HEK293T (cell line): ENCODE measurements at places on chromosomes 2 and 18.

DNA sequence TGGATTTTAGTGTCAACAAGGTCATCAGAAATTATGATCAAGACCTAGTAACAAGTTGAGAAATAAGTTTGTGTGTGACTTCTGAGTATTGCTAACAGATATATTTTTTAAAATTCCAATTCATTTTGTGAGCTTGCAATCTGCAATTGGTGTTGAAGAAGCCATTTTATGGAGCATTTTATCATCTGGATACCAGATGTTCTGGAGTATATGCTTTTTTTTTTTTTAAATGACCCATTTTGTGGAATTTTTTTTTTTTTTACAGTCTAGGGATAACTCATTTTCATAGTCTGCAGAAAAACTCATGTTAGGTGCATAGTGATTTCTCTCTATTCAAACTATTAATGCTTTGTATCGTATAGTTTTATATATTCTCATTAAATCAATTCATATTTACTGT is 12.6 kb downstream of the QPCT start:
- no peak for DNase-seq

DNA sequence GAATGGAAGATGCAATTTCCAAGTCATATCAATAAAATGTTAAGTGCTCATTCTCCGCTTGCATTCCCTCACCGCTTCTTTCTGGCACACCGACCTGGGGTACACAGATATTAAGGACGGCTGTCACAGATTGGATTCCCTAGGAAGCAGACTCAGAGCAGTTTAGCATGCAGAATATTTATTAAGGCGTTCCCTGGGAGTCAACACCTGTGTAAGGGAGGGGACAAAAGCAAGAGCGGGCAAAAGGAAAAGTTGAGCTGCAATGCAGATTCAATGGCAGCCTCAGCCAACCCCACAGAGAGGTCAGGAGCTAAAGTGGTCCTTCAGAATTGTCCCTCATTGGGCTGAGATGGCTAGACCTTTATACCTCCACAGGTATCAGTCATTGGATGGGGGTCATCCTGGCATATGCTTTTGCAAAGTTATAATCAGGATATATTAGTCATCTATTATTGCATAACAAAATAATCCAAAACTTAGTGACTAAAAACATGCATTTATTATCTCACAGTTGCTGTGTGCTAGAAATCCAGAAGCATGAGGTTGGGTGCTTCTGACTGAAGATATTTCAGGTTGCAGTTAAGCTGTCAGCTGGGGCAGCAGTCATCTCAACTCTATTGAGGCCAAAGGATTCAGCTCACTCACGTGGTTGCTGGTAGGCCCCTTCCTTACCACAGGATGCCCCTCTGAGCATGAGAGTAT is 27.0 kb upstream of the INO80D start:
- no peak for DNase-seq

DNA sequence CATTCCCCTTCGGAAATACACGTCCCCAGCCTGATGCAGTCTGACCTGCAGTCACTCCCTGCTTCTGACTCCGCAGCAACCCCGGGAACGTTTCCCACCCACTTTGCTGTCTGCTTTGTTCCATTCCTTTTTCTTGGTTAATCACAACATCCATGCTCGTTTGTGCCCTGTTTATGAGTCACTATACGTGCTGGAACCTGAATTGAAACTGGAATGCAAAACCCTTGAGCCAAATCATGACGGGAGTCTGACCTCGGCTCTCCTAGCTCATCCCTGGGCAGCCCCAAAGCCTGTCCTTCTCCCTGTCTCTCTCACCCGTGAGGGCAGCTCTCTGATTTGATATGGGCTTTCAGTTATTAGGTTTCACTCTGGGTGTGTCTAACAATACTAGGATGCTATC is 57.1 kb upstream of the RNF152 start:
- DNase-seq = no peak

GRCh38 chr2:70553584-70554337 is at the start of gene TGFA:
Gene TGFA (minus strand): TSS chr2:70553826. CDS start chr2:70553767, 59 bp downstream.
- DNase-seq = peak; percentile 83

DNA sequence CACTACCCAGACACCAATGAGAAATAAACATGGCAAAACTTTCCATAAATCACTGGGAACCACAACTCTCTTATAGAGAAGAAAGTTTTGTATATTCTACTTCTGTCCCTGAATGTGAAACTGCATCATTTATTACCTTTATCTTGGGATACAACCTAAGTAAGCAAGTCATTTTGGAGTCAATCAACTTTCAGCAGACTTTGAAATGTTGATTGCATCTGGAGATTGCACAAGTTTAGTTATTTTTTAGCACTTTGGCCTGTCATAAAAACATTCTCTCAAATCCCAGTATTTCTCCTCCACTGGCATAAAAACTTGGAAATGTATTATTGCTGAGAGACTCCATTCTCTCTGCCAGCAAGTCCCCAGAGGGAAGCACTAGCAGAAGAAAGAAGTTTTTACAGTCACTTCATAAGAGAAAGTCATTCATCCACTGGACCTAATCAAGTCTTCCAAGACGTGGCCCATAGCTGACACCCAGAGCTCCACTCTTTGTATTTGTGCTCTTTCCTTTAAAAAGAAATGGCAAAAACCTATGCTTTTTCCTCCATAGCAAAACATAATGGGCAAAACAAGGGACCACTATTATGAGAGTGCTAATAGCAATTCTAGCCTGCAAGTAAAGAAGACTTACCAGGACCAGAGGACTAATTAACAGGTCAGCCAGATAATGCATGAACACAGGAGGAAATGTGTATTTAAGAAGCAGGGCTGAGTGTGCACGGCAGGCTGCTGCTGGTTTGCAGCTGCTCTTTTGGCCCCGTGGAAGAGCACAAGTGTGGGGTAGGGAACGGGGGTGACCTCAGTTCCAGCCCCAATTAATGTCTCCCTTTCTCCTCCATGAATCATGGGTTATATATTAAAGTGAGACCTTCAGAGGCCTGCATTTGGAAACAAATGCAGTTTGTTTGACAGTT is 171.5 kb downstream of the INO80D start:
- DNase-seq = no peak

GRCh38 chr18:23239885-23240608 is 104.8 kb downstream of the CABLES1 start:
- DNase-seq = no peak

- no peak for DNase-seq
Measured at GRCh38 chr18:37435150-37435867, 130.3 kb downstream of the CELF4 start.

DNA sequence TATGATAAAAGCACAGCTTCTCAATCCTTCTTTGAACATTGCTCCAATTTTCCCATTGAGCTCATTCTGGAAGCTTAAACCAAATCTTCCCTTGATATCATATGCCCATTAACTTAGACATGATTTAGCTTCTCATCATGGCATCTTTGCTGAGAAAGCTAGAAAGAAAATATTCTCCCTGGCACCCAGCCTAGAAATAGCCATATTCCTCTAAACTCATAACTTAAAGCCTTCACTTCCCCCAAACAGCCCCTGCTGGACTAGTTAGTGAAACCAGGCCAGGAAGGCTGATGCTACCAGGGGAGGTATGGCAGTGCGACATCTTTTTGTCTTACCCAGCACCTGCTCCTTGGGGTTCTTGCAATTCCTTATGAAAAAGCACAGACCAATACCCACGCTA is 4.3 kb downstream of the AAK1 start:
- no peak for DNase-seq

DNA sequence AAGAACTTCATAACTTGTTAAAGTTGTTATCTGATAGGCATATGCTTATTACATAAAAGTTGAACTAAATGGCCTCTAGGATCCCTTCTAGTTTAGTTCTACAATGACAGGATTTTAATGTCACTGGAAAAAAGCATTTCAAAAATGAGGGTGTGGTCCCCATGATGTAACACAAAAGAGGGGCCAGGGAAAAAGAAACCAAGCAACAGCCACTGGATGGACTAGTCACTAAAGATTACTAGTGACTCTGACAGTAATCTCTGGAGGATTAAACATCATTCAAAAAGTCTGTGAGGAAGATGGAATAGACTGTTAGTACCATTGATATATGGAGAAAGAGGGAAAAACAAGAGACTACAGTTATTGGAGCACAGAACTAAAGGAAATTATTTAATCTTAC is 22.6 kb downstream of the SEPTIN10 start:
- no peak for DNase-seq

GRCh38 chr2:46861916-46862315 is 53.7 kb downstream of the MCFD2 start:
- DNase-seq = no peak
